Islet precursor cell (in vitro differentiated cells): ENCODE measurements at places on chromosomes 1 and 21.

GRCh38 chr21:45769896-45770295 lies 126.4 kb downstream of the PCBP3 start:
- DNase-seq = no peak

DNA sequence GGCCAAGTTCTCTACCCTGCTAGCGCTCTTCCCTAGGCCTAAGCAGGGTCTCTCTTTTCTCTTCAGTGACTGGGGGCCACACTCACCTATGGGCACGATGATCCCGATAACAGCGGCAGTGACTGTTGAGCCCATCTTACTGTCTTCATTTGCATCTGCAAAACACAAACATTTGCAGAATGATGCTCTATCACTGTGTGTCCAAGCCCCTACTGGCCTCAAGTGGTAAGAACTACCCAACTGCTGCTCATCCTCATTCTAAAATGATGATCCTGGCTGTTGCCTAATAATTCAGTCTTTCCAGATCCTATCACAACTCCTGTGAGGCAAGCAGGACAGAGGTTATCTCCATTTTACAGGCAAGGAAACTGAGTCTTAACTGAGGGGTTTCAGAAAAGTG lies 16.7 kb upstream of the MAGOH start:
- peak; percentile 32 for DNase-seq

DNA sequence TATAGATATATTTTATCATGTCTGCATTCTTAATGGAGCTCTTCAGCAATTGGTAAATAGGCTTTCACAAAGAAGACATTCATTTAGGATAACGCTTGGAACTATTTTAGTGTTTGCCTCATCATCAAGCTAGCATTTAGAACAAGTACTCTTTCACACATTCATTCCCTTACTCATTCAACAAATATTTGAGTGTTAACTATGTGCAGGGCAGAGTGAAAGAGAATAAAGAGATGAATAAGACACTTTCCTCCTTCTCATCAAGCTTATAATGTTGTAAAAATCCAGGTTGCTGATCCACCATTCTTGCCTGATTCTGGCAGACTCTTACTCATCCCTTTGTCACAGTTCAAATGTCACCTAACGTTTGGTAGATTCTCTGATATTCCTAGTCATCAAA lies 386.3 kb upstream of the BEND5 start:
- DNase-seq = no peak

GRCh38 chr1:24572301-24572700 lies 16.4 kb downstream of the NCMAP start:
- no peak for DNase-seq

DNA sequence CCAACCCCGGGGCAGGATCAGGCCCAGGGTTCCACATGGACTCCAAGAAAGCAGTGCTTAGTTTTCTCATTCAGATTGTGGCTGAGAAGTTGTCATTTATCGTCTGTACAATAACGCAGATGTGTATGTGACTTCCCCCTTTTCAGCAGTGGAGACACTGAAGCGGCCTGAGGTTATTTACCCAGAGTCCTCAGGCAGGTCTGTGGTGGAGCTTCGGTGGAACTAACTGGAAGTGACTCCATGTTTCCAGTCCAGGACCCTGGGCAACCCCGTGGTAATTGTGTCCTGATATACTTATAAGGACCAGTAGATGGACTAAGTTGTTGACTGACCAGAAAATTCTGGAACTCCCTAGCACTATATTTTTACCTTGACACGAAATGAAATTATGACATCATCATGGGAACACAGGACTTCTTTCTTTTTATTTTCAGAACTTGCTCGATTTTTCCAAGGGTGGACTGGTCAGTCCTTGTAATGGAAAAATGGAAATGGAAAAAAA lies 1.0 kb upstream of the IER5 start:
- DNase-seq = peak; percentile 38

DNA sequence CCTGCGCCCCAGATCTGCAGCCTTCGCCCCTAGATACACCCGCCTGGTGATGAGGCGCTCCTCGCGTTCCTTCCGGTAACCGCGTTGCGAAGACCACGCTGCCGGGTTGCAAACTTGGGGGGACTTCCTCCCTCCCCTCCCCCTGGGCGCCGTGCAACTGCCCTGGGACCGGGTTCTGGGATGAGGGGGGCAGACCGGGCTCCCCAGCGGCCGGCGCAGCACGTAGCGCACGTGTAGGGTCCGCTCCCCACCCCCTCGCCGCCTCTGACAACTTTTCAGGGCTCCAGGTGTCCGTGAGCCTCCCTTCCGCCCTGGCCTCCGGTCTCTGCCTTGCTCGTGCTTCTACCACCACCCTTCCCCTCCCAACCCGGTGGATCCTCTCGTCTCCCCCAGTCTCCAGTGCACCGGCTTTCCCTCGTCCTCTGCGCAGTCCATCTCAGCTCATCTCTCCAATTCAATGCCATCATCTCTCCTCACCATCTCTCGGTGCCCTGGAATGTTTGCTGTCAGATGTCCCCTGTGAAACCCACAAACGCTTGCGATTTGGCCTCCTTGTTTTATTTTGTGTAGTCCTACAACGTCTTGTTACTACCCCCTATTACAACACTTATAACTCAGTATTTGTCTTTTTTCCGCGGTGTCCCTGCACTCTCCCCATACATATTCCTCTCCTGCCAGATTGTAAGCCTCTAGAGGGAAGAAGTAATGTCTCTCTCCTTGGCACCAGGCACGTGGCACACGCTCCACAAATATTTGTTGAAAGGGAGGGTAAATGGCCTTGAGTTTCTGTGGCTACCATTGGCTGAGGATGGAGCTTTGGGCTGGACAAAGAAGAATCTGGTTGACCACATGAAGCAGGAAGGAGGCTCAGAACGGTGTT lies 782 bp downstream of the PCAT6 start:
- DNase-seq = peak; percentile 68

DNA sequence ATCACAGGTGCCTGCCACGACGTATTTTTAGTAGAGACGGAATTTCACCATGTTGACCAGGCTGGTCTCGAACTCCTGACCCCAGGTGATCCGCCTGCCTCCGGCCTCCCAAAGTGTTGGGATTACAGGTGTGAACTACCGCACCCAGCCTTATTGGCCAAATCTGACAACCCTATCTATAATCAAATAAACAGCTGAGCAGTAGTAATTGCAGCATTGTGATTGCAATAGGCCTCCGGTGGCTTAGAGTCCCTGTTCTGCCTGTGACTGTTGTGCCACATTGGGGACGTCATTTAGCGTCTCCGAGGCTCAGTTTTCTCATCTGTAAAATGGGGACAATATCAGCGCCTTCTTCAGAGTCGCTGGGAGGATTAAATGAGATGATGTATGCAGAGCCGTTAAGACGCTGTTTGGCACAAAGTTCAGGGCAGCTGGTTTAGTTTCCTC lies 569 bp upstream of the CAPN2 start:
- DNase-seq = no peak

DNA sequence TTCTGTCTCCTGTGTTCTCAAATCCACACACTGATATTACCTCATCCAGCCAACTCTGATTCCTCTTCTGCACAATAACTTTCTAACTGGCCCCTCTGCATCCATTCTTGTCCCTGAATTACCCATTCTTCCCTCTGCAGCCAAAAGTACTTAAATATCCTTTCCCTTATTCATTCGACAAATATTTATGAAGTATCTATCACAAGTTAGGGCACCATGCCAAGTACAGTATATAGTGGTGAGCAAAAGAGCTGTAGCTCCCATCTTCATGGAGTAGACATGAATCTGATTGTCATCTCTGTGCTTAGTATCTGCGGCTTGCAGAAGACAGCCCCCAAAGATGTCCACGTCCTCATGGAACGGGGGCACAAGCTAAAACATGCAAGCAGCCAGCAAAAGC lies 316.8 kb downstream of the SETD4 start:
- DNase-seq = no peak

GRCh38 chr1:222886878-222887351 lies 72.1 kb downstream of the DISP1 start:
- DNase-seq = no peak

DNA sequence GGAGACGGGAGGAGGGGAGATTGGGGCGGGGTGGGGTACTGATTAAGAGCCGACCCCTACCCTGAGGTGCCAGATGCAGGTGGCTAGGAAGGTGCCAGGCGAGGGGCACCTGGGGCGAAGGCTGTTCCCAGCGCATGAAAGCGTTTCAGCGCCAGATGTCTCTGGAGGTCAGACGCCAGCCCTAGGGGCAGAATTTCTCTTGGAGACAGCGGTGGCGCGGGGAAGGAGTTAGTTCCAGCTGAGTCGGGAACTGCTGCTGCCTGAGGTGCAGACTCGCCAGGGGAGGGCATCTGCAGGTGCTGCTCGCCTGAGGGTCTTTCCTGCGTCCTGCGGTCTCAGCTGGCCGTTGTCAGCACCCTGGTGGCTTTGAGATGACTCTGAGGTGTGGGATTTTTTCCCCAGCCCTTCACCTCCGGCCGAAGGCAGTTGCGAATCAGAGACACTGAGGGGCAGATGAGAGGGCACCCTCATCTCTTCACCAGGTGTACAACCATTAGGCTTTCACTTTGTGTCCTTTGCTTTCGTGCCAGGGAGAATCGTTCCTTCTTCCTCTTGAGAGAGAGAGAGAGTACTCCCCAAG lies 539 bp downstream of the CGN start:
- DNase-seq = peak; percentile 96

DNA sequence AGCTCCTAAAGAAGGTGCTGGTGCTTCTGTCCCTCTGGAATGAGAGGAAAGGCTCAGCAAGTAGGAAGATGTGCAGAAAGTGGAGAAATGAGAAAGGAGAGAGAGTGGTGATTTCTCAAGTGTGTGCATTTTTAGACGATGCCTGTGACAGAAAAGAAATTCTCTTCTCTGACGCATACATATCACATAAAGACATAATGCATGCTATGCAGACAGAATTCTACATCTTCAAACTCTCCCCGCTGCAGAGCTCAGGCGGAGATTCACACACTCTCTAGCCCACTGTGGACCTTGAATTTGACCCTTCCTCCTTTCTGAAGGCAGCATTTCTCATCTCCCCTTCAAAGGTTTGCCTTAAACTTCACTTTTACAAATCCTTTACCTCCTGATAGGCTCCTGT lies 52.0 kb upstream of the CAMK1G start:
- DNase-seq = no peak

DNA sequence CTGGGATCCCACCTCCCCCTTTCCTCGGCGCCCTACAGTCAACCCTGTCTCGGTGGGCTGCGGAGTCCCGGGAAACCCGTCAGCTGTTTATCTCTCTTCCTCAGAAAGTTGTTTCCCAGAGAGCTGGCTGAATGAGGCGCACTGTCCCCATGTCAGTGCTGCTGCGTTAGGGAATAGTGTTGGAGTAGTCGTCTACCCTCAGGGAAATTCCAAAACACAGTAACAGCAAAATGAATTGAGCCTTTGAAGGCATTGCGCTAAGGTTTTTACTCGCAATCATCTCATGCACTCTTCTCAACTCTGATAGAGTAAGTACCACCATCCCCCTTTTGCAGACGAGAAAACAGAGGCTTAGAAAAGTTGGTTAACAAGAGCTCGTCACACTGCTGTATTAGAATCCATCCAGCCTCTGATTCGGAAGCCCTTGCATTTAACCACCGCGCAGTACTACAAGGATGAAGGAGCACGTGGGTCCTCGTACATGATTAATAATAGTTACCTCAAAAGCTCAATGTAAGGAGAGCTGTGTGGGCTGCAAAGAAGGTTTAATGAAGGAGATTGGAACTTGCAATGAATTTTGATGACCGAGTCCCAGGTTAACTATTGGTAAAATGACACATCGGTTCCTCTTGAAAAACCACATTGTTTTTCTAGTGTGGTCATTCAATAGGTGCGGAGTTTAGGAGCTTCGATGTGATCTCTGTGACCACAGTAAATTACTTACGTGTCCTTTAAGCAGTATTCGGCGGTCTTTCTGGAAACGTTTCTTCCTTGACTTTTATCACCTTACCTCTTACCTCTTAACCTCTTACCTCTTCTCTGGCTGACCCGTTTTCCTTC lies 788 bp upstream of the EDEM3 start:
- no peak for DNase-seq

DNA sequence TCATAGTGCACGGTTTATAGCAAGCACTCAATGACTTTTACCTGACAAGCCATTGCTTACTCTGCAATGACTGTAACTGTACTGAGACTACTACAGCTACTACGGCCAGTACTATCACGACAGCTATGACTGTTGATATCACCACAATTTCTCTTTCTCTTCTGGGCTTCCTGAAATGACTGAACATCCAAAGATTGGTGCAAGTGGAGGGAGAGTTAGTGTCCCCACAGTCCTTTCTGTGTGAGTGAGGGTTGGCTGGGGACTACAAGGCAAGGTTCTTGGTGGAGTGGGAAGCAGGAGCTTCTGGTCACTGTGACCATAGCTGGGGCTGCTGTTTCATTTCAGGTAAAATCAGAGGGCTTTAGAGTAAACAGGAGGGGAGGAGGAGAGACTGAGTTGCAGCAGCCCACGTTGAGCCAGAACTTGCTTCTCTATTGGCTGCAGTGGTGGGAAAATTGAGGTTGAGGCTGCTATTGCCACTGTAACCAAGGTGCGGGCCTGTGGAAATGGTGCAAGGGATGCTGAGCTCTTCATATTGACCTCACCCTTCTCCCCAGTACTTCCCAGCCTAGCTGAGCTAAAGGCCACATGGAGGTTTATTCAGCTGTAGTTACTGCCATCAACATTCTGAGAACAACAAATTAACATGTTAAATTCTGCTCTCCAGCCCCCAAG lies 14.1 kb upstream of the IL10 start:
- no peak for DNase-seq

DNA sequence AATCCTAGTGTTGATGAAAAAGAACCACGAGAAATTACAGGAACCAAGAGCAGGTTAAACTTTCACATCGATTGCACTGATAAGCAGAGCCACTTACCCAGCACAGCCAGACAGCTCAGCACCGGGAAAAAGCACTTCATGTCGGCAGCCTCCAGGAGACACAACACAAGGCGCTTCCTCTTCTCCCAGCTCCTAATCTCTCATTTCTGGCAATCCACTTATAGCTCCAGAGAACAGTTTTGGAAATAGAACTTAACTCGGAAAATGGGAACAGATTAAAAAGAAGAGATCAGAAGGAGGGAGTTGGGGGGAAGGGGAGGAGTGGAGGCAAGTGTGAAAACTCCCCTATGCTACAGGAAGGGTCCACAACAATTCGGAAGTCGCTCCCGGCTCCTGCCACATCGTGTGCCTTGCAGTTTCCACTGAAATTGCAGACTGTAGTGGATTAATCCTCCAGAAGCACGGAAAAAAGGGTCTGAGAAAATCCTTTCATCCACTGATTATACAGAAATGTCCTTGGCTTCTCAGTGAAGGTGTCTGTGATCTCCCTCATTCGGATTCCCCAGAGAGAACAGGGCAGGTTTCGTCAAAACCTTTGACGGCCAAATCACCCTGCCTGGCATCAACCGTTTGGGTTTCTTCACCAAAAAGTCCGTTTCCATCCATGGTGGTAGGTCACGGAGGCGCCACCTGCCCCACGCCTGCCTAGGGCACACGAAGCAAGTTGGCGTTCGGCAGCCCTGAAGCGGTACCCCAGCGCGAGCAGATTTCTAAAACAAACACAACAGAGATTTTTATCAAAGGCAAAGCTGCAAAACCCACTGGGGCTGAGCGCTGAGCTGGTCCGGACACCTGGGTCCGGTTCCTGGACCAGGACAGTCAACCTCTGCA lies 1.1 kb downstream of the IGSF3 start:
- DNase-seq = peak; percentile 58

DNA sequence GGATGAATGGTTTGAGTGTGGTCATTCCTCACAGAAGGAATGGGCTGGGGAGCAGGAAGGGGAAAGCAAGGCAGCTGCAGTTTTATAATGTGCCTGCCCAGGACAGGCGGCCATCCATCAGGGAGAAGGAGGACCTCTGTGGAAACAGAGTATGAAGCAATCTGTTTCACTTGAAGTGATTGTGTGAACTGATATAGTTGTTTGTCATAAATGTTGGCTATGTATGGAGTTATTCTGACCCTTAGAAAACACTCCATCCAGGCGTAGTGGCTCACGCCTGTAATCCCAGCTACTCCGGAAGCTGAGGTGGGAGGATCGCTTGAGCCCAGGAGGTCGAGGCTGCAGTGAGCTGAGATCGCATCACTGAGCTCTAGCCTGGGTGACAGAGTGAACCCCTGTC lies 46.5 kb downstream of the NENF start:
- DNase-seq = no peak
